Left hindlimb (tissue), 1 donor: ENCODE measurements at places on chromosomes 4 and X.

- peak; percentile 79 for DNase-seq
Measured at GRCh38 chrX:151776181-151776731, 41.7 kb downstream of the CNGA2 start.

DNA sequence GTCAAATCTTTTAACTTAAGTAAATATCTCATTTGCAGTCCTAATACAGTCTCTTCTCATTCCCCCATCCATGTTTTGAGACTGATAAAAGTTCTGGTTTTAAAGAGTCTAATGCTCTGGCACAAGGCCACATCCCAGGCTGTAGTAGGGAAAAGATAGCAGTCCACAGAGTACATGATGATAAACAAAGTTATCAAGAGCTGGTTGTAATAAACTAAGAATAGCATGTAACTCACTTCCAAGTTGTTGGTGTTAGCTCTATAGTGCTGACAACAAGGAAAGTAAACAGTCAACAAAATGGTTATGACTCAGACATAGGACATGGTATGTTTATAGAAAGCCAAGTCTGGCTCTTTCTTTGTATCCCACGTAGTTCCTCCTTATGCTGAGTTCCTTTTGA, 21.8 kb upstream of the AREG start:
- DNase-seq, result no peak

GRCh38 chr4:168696826-168697225, 200.0 kb downstream of the PALLD start:
- no peak for DNase-seq

GRCh38 chr4:104859601-104860237, 287.0 kb upstream of the TET2 start:
- no peak for DNase-seq

- DNase-seq, result no peak
Measured at GRCh38 chrX:113539599-113540356, 699.1 kb upstream of the AMOT start.

GRCh38 chr4:127000110-127000509, 632.6 kb upstream of the INTU start:
- no peak for DNase-seq

GRCh38 chr4:138507522-138507921, 265.4 kb upstream of the SLC7A11 start:
- DNase-seq, result no peak

GRCh38 chrX:140672840-140673731, 36.5 kb upstream of the LINC00632 start:
- no peak for DNase-seq

- DNase-seq, result no peak
Measured at GRCh38 chr4:138310991-138311390, 68.8 kb upstream of the SLC7A11 start.

DNA sequence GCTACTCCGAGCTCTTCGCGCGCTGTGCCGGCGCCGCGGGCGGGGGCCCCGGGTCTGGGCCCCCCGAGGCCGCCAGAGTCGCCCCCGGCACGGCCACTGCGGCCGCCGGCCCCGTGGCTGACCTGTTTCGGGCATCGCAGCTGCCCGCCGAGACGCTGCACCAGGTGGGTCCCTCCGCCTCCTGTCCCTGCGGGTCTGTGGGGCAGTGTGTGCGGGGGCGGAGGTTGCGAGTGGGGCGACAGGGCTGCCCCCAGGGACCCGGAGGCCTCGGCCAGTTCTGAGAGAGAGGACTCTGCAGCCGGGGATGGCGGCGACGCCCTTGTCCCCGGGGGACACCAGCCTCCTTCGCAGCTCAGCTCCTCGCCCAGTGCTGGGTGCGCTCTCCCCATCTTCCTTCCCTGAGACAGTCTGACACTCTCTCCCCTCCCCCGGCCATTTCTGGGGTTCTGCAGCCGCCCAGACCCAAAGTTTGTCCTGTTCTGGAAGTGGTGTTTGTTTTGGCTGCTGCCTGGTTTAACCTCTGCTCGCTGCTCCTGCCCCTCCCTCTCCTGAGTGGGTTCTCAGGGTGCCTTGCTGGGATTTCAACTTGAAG, 609 bp downstream of the REPS2 start:
- DNase-seq, result peak; percentile 38

DNA sequence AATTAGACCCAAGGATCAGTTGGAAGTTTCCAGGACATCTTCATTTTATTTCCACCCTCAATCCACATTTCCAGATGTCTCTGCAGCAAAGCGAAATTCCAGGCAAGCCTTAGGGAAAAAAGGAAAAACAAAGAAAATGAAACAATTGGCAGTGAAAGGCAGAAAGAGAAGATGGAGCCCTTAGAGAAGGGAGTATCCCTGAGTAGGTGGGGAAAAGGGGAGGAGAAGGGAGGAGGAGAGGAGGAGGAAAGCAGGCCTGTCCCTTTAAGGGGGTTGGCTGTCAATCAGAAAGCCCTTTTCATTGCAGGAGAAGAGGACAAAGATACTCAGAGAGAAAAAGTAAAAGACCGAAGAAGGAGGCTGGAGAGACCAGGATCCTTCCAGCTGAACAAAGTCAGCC, at the start of gene PLP1:
PLP1 (plus strand) TSS at position 295 of the 400 bp plus-strand sequence. CDS start 156 bp downstream, outside the sequence.
- DNase-seq, result peak; percentile 53

DNA sequence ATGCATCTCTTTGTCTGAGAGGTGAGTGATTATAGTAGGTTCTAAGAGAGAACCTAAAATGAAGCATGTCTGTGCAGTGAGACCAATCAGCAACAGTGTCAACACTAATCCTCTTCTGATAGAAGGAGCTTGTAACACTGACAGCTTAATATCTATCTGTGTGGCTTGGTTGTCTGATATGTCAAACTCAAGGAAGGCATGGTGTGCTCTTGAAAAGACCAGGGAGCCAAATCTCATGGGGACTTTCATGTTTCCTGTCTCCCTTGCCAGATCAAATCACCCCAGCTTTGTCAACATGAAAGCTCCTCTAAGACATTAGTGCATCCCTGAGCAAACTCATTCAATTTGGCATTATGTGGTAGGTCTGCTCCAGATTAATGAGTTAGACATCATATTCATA, 95.4 kb downstream of the ANOS1 start:
- DNase-seq, result no peak

DNA sequence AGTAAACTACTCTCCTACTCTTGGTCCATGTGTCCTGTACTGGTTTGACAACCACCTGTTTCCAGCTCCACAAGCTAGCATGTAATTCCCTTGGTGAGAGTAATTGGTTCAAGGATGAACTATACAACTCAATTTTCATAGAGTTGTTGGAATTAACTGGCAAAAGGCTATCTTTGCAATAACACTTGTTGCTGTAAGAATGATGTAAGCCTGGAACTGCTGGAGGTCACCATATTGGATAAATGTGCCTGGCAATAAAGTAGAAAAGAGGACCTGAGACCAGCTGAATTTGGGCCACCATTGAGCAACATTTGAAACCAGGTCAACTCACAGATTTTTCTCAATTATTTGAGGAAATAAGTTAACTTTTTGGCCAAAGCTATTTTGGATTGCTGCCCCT, 175.5 kb downstream of the CAMK2D start:
- DNase-seq, result no peak

GRCh38 chrX:13396924-13397323, 77.1 kb upstream of the ATXN3L start:
- DNase-seq, result no peak

GRCh38 chr4:170231377-170231776, 141.6 kb upstream of the AADAT start:
- DNase-seq, result no peak

DNA sequence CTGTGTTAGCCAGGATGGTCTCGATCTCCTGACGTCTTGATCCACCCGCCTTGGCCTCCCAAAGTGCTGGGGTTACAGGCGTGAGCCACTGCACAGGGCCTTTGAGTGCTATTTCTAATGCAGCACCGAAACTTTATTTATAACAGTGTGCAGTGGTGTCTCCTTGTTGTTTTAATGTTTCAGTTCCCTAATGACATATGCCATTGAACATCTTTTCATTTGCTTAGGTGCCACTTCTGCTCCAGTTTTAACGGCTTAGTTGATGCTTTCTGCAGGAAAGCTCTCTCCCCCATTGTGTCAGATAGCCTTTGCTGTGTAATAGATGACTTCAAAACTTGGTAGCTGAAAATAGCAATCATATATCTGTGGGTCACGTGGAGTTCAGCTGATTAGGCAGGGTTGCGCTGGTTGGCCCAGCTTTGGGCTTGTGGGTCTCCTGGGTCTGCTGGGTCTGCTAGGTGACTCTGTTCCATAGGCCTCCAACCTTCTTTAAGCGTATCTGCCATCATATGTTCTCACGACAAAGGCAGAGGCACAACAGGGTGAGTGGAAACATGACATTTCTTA, 76.4 kb upstream of the SHISA3 start:
- no peak for DNase-seq

- no peak for DNase-seq
Measured at GRCh38 chr4:76296286-76296820, 10.2 kb upstream of the STBD1 start.

GRCh38 chr4:2049811-2050210, 9.3 kb upstream of the NAT8L start:
- DNase-seq, result no peak

DNA sequence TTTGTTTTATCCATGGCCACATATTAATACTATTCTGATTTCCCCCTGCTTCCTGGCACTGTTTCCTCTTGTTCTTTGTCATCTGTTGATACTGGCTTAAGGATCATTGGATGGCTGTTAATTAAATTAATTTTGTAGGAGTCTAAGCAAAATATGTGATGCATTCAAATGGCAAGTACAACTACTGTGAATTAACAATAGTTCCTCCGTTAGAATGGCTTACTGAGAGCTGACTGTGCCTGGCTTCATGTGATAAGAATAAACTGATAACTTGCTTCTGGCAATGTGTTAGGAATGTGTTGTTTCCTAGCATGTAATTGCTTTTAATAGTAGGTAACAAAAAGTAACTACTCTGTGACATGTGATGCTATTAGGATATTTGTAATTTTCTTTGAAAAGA, 98.5 kb downstream of the RPA4 start:
- DNase-seq, result no peak

- no peak for DNase-seq
Measured at GRCh38 chr4:106095408-106095807, 200.1 kb downstream of the NPNT start.

DNA sequence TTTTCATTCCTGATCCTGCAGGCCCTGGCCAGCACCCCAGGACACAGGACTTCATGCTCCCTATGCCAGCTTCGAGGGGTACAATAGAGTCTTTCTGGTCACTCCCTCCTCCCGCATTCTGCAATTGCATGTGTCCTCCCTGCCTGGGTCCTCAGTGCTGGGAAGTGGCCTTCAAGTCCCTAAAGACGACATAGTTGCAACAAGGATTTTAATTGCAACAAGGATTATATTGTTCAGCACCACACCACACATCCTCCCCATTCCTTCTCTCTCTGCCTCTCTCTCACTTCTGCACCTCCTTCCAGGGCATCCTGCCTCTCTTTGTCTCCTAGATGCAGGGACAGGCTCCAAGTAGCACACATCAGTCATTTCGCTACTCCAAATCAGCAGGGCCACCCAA, 25.5 kb downstream of the SCD5 start:
- no peak for DNase-seq

GRCh38 chr4:57182132-57182874, 72.1 kb upstream of the IGFBP7 start:
- DNase-seq, result peak; percentile 65

DNA sequence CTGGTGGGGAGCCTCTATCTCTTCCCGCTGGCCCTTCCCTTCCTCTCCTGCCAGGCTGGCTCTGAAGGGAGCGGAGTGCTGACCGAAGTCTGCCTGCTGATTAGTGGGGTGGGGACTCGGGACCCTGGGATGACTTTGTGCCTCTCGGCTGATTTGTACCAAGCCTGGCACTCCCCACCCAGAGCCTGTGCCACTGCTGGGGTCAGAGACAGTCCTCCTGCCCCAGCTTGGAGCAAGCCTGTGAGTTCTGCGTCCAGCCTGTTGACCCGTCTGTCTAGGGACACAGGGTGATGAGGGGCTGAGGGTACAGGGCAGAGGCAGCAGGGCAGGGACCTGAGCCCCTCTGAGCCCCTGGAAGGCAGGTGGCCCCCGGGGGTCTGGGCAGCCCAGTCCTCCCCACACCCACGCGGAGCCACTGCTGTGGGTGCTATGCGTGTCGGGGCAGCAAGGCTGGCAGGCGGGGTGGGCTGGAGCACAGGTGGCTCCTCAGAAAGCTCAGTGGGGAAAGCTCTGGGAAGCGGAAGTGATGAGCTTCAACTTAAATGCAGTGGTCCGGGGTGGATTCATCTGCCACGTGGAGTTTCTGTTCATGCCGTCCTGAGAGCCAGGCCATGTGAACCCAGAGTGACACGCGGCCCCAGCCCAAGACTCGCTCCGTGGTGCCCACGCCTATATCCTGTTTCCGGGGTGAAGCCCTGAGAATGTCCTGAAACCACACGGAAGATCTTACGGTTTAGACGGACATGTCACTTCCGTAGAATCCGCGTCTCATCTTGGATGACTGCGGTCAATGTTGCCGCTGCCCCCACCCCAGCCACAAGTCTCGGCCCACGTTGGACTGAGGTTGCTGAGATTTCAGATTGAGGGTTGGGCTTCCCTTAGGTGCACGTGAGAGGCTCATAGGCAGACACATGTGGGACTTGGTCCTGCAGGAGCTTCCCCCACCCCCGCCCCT, 21.1 kb upstream of the UVSSA start:
- DNase-seq, result peak; percentile 23

DNA sequence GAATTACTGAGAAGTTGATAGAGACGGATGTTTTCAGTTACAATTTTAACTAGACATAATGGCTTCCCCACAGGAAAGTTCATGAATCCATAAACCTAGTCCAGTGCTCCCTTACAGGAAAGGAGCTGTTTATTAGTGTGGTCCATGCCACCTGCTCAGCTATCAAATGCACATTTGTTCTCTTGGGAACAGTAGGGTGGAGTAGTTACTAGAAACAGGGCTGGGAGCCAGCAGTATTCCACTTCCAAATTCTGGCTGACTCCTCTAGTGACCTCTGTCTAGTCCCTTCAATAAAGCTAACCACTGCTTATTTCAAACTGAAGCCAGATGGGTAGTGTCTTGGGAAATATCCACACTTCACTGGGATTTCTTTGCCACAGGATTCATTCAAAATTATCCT, 88.4 kb upstream of the TLL1 start:
- no peak for DNase-seq

GRCh38 chrX:10526451-10526850, 93.9 kb downstream of the MID1 start:
- no peak for DNase-seq

DNA sequence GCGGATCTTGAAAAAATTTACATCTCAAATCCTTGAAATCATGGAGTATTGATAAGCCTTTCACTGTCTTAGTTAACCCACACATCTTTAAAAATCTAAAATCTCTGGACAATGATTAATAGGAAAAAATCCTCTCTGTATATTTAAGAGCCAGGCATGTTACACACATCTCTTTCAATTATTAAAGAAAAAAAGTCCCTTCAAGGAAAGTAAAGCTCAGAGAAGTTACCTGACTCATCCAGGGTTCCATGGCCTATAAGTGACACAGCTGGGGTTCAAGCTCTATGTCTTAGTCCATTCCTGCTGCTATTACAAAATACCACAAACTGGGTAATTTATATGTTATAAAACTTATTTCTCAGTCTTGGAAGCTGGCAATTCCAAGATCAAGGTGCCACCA, 14.2 kb upstream of the FGF16 start:
- no peak for DNase-seq
